Fibroblast of the conjunctiva (primary cell): ENCODE measurements at places on chromosomes 5 and 9.

DNA sequence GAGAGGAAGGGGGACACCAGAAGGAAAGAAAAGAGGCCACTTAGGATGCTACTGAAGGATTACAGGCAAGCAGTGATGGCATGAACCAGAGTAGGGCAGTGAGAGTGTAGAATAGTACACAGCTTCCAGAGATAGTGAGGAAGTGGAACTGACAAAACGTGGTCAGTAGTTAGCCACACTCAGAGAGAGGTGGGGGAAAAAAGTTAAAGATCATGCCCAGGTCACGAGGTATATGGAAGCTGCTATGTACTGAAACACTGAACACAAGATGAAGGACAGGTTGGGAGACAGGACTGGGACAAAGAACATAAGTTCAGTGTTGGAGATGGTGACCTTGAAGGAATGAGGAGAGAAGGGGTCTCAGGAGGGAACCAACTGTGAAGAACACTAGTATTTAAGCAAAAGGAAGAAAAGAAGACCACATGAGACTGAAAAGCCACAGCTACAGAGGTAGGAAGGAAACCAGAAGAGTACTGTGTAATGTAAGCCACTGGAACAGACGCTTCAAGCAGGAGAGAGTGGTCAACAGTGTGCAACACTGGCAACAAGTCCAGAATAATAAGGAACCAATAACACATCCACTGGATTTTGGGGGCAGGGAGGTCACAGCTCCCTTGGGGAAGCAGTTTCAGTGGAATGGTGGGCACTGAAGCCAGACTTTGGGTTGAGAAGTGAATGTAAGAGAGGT, 45.5 kb downstream of the ELL2 start:
- DNase-seq, result no peak

DNA sequence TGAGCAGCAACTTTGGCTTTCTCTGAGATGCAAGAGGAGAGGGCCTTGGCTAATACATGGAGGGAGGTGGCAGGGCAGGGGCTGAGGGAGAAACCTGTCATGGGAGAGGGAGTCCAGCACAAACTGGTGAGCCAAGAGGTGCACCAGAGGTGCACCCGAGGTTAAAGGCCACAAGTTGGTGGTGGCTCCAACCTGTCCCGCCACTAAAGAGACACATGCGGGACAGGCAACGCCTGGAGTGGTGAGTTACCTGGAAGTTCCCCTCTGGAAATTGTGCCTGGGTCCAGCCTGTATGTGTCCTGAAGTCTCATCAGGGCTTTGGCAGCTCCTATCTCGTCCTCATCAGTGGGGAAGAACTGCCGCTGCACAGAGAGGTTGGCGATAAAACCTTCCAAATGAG, 14.0 kb downstream of the P4HA2 start:
- DNase-seq, result no peak

DNA sequence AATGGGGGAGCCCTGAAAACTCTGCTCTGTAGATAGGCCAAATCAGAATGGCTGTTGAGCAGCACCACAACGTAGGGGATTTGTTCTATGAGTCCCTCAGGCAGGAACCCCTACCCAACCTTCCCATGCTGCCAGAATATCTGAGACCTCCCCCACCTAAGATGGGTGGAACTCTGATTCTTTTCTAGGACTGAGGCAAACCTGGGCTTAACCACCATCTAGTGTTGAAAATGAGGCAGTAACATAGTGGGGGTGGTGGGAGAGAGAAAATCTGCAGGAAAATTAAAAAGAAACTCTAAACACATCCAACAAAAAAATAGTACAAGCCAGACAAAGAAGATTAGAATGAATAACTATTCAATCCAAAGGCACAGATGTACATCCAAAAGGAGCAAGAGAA, 228.4 kb downstream of the ATPSCKMT start:
- no peak for DNase-seq

- DNase-seq, result no peak
These were observed 15.0 kb upstream of the MRNIP start for GRCh38 chr5:179873588-179874110.

DNA sequence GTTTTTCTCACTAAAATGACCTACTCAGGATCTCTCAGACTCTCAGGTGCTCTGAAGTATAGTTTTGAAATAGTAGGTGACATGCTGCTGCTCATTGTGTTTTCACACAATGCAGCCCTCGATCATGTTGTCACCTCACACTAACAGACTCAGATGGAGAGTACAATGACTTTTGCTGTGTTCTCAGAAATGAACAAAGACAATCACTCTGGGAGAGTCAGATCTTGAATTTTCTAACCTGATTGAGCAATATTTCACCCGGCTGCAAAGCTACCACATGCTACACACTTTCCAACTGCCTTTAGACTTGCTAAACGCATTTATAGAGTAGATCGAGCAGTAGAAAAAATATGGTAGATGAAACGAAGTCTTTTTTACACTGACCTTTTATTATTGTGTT, 113.4 kb downstream of the ST8SIA4 start:
- no peak for DNase-seq

GRCh38 chr5:160929360-160929759, 77.3 kb upstream of the ATP10B start:
- no peak for DNase-seq

DNA sequence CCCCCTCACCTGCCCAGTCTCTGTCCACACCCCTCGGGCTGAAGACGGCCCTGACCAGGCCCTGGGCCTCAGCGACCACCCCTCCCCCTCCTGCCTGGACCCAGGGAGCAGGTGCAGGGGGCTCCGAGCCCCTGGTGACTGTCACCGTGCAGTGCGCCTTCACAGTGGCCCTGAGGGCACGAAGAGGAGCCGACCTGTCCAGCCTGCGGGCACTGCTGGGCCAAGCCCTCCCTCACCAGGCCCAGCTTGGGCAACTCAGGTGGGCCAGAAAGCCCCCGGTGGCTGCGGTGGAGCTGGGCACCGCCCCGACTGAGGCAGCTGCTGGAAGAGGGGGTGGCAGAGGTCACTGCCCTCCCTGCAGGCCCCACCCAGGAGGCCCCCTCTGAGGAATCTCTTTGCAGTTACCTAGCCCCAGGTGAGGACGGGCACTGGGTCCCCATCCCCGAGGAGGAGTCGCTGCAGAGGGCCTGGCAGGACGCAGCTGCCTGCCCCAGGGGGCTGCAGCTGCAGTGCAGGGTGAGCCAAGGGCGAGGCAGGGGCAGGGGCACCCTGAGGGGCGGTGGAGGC, 7.7 kb downstream of the ENTPD8 start:
- DNase-seq, result no peak

DNA sequence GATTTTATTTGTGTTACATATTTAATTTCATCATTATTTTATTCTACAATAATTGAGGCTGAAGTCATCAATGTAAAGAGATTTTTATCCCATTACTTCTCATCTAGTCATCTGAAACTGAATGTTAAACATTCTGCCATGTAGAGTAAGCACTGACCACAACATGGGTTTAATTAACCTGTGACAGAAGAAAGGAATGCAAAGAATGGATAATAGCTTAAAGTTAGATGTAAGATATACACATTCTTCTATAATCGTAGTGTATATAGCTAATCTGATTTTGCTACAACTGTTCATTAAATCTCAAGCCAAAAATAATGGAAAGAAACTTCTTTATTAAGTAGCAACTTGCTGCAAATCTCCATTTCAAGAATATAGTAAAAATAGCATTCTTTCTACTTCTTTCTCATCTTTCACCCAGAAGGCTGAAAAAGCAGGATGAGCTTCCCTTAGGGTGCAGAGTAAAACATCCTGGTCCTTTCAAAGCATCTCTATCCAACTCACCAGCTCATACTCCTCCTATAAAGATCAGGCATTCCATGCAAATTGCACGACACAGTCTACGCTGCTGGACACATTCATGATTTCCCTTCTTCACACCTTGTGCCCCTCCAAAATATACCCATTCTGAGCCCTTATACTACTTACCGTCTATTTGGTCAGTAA, 115.2 kb downstream of the EFNA5 start:
- DNase-seq, result no peak

DNA sequence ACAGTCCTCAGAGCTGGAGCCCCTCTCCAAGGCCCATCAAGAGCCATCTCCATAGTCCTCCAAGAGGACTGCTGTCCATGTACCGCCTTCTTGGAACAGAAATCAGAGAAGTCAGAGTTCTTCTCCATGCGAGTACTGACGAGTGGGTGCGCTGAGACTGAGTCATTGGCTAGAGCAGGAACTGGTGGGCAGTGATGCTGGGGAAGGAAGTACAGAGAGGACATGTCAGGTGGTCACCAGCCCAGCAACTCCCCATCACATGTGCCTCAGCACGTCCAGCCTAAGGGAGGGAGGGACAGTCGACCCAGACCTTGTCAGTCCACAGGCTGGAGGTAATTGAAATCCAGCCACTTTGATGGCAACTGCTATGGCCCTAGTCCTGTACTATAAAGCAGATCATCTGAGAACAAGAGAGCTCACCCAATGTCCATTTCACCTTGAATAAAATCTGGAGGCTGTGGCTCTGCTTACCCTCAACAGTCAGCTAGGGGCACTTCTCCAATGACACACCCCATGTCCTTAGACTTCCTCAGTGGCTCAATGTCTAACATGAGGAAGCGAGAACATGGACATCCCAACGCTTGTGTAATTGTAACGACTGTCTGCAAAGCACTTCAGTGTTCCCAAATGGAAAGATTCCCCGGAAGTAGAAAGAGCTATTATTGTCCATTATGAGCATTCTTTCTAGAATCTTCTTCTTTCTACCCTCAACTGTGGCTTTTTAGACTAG, 15.0 kb upstream of the FBP1 start:
- no peak for DNase-seq

DNA sequence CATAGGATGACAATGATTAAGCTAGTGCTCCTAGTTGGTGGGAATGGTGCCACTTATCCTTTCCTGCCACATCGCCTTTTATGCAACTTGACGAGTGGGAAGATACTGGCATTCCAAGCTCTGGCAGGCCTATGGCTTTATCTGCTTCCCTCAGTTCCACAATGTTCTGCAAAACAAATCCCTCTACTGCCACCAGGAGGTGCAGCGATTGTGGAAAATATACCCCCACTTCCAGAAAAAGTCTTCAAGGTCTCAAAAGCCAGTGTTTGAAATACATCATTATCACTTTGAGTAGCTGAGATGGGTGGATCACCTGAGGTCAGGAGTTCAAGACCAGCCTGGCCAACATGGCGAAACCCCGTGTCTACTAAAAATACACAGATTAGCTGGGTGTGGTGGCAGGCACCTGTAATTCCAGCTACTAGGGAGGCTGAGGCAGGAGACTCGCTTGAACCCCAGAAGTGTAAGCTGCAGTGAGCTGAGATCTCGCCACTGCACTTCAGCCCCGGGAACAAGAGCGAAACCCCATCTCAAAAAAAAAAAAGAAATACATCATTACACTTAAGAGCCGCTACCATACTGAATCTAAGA, 3.4 kb downstream of the CLINT1 start:
- peak; percentile 52 for DNase-seq
